ENCODE measurements at places on chromosomes 2 and 18. TPM values are rescaled to one million over a fixed set of nuclear protein-coding genes. Genes with fewer than 3 reads are reported as not detected.

Gene ACADL
- not detected for total RNA-seq

Gene GLI2
- total RNA-seq, result not detected

Gene PMAIP1
- 98.9 TPM for total RNA-seq

- no peaks in the 10 kb centered on the region for H3K27me3 ChIP-seq
- H3K27ac ChIP-seq, result no peak overlapping the region
- no peak overlapping the region for H3K4me3 ChIP-seq
- H3K36me3 ChIP-seq, result no peaks in the 10 kb centered on the region
Observed at GRCh38 chr2:59462422-59463197, 1090.8 kb downstream of the BCL11A start.

DNA sequence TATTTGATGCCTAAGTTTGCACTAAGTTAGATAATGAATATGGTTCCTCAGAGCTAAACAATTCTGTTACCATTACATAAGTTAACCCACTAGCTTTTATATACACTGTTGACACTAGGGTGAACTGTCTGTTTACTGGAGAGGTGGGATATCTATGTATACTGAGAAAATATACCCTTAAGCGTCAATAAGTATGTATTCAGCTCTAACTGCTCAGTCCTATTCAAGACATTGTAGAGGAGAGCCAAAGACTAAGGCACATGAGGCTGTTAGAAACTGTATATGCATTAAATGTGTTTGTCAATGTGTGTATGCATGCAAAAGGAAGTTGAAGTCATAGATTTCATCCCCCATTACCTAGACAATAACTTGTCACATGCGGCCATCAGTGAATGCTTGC, 710.0 kb downstream of the TDRD15 start:
- no peaks in the 10 kb centered on the region for H3K27me3 ChIP-seq
- H3K36me3 ChIP-seq, result no peaks in the 10 kb centered on the region
- H3K4me1 ChIP-seq, result no peaks in the 10 kb centered on the region
- no peak overlapping the region for H3K27ac ChIP-seq
- no peak for DNase-seq

Gene SAG
- total RNA-seq, result not detected

Gene GULP1
- not detected for total RNA-seq

- peaks cover 2% of the 10 kb centered on the region for H3K27me3 ChIP-seq
- H3K4me3 ChIP-seq, result no peak overlapping the region
- no peaks in the 10 kb centered on the region for H3K36me3 ChIP-seq
- no peak for DNase-seq
- H3K4me1 ChIP-seq, result no peaks in the 10 kb centered on the region
- H3K27ac ChIP-seq, result no peak overlapping the region
Observed at GRCh38 chr2:106867196-106867953, 18.6 kb downstream of the ST6GAL2 start.

- H3K4me3 ChIP-seq, result no peak overlapping the region
- H3K4me1 ChIP-seq, result peaks cover 76% of the 10 kb centered on the region
Observed at GRCh38 chr2:127382831-127383230, 4.9 kb downstream of the MAP3K2 start.

DNA sequence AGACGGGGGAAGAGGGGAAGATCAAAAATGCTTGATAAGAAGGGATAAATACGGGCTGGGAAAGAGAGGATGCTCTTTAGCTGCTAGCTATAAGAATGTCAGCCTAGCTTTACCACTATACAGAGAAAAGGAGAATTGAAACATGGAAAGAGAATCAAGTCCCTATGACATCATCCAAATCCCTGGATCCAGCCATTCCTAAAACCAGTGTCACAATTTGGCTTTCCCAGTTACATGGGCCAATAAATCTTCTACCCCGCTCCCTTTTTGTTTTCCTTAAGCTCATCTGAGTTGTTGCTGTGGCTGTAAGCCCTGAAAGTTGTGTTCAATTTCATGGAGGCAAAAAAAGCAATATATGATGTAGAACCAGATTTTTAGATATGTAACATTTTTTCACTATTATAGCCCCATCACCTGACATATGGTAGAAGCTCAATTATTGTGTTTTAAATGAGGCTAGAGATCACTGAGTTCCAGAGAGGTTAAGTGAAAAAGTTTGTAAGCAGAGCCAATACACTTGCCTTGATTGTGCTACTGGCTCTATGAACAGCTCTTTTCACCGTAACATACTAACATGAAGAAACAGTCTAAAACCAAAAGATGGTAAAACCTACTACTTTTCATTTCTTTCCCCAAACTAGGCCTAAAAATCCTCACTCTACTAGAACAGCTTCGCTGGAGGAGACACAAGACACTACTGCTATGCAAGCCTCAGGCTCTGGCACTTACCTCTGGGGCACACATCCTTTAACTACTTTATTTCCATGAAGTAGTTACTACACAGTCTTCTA, 4.3 kb downstream of the HNRNPLL start:
- peaks cover 28% of the 10 kb centered on the region for H3K36me3 ChIP-seq
- H3K27me3 ChIP-seq, result no peaks in the 10 kb centered on the region
- DNase-seq, result no peak

DNA sequence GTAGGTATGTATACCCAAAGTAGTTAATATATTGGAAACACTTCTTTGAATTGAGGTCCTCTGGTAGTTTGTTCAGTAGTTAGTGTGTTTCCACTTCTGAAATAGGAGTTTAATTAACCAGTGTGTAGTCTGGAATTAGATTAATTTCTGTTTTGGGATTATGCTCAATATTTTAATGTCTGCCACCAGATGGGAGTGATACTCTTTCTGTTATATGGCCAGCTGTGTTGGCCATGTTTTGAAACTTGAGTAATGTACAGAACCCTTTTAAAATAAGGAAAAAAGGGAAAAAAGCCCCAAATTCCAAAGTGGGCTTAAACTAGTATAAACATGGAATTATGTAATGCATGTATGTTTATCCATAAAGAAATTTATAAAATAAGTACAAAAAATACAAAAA, 147.7 kb downstream of the CTNNA2 start:
- no peaks in the 10 kb centered on the region for H3K4me1 ChIP-seq
- H3K27ac ChIP-seq, result no peak overlapping the region
- no peaks in the 10 kb centered on the region for H3K36me3 ChIP-seq
- H3K4me3 ChIP-seq, result no peak overlapping the region
- no peaks in the 10 kb centered on the region for H3K27me3 ChIP-seq
- DNase-seq, result no peak

GRCh38 chr2:229179628-229180027, 91.5 kb downstream of the PID1 start:
- H3K36me3 ChIP-seq, result no peaks in the 10 kb centered on the region
- no peaks in the 10 kb centered on the region for H3K4me1 ChIP-seq
- H3K4me3 ChIP-seq, result no peak overlapping the region
- no peak for DNase-seq
- H3K27me3 ChIP-seq, result no peaks in the 10 kb centered on the region

Gene MC2R
- total RNA-seq, result not detected

GRCh38 chr2:105969552-105969951, 224.5 kb downstream of the UXS1 start:
- no peak overlapping the region for H3K4me3 ChIP-seq
- H3K4me1 ChIP-seq, result peaks cover 24% of the 10 kb centered on the region
- no peaks in the 10 kb centered on the region for H3K27me3 ChIP-seq
- H3K36me3 ChIP-seq, result no peaks in the 10 kb centered on the region

Gene SERPINB3
- total RNA-seq, result not detected

Gene NRP2
- 1.6 TPM for total RNA-seq

DNA sequence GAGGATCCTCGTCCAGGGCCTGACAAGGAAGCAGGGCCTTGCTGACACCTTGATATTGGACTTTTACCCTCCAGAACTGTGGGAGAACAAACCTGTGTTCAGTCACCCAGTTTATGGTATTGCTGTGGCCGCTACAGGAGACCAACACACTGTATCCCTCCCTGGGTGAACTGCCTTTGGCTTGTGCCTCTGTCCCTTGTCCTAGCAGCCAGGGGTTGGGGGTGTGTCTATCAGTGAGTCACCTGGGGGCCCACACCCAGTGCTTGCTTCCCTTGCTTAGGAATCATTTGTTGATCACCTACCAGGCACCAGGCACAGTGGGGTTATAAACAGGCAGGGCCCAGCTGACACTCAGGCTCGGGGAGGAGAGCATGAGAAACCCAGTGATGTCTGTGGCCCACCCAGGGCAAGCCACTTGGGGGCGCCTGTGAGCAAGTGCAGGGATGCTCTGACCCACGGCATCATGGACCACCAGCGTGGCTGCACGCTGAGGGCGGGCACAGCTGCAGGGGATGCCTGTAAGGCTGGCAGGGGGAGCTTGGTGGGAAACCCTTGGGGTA, 17.1 kb downstream of the TMEM185B start:
- no peak overlapping the region for H3K27ac ChIP-seq
- H3K4me1 ChIP-seq, result peaks cover 11% of the 10 kb centered on the region
- no peaks in the 10 kb centered on the region for H3K27me3 ChIP-seq
- DNase-seq, result peak; percentile 74
- no peak overlapping the region for H3K4me3 ChIP-seq
